ENCODE measurements at places on chromosomes 1 and 21.

GRCh38 chr1:46525253-46525983 lies 26.0 kb downstream of the KNCN start:
- DNase-seq: no peak

- no peak for DNase-seq
Measured at GRCh38 chr1:23422241-23422877, 2.2 kb downstream of the TCEA3 start.

- no peak for DNase-seq
Measured at GRCh38 chr1:211697356-211697755, 21.9 kb upstream of the NEK2 start.

DNA sequence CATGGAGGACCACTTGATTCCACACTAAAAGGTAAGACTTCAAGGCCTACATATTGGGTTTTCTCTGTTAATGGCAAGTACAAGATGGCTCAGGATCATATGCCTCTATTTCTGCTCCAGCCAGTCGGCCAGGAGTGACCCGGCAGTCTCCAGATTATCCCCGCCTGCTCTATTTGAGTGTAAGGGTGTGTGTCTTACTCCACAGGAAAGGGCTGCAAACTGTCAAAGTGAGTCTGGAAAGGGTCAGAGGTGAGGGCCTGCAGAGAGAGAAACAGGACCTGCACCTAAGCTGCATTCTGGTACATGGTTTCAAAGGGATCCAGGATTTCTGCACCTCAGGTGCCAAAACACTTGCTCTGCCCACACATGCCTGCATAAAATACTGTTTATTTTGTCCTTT lies 9.2 kb downstream of the ZNF692 start:
- DNase-seq: no peak
